Peyer's patch (tissue), 4 donors: ENCODE measurements at places on chromosomes 16 and 17. TPM values are rescaled to one million over a fixed set of nuclear protein-coding genes. Genes with fewer than 3 reads are reported as not detected.

- H3K27ac ChIP-seq, result no peak overlapping the region
- no peaks in the 10 kb centered on the region for H3K27me3 ChIP-seq
- H3K4me3 ChIP-seq, result no peak overlapping the region
- DNase-seq, result no peak
These were observed 252.0 kb upstream of the KIF2B start for GRCh38 chr17:53570731-53571130.

DNA sequence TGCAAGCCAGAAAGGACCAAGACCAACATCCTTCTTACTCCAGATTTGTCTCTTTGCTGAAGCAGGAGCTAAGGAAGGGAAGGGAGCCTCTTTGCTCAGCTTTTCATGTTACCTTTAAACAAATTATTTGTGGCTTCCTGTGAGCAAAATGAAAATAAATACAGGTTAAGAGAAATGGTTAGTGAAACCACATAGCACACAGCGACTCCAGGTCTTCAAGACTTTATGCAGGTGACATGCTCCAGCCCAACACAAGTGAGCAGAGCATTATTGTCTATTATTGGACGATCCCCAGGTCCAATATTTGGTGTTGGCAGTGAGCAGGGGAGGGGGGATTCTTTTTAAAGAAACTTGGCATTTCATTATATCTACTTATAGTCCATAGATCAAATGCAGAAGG, 53.3 kb downstream of the SALL1 start:
- no peak overlapping the region for H3K27ac ChIP-seq
- no peaks in the 10 kb centered on the region for H3K36me3 ChIP-seq
- DNase-seq, result no peak
- no peaks in the 10 kb centered on the region for H3K4me1 ChIP-seq

DNA sequence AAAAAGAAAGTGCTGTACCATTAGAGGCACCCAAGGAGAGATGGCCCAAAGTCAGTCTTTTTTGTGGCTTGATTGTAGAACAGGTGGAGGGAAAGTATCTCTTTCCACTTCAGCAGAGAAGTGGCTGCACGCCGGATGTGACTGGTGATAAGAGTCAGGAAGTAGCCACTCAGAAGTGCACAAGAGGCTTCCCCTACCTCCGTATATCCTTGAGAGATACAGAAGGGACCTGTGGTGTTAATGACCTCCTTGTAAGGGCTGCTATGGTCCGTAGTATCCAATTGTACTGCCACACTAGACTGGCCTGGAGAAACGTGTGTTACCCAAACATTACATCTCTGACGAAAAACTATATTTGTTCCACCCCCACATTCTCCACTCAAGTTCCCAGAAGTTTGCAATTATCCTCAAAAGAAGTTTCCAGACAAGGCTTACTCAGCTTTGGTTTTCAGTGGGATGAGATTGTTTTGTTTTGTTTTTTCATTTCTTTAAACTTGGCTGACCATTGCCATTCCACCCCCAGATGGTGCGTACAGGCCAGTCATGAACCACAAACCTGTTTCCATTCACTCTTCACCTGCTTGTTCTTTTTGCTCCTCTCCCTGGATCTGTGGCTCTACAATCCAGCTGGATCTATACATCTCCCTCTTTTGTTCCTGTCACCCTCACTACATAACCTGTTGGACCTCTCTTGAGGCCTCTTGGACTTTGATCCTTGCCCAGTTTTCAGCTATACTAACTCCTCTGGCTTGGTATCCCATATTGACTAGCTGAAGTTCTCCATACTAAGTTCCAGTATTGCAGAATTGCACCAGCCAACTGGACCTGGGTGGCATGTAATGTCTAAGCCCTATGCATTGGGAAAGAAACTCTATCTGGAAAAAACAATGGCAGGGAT, 20.7 kb upstream of the MED13 start:
- no peaks in the 10 kb centered on the region for H3K36me3 ChIP-seq
- no peak for DNase-seq
- no peaks in the 10 kb centered on the region for H3K27me3 ChIP-seq
- no peak overlapping the region for H3K4me3 ChIP-seq

GRCh38 chr16:71327720-71328119, 30.8 kb upstream of the CALB2 start:
- no peak overlapping the region for H3K4me3 ChIP-seq
- no peaks in the 10 kb centered on the region for H3K36me3 ChIP-seq
- H3K4me1 ChIP-seq, result no peaks in the 10 kb centered on the region
- no peak overlapping the region for H3K27ac ChIP-seq
- DNase-seq, result no peak

DNA sequence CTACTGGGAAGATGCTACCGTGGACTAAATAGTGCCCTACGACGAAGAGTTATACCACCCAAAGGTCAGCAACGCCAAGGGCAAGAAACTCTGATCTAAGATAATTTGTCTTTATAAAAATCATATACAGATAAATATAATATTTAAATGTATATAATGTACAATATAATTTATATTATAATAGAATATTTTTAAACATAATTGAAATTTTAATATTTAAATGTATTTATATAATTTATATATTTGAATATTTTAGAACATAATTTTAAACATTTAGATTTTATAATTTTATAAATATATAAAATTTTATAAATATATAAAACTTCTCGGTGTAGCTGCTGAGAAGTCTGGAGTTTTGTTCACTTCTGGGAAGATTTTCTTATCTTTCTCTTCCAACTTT, 209.2 kb downstream of the FOXL1 start:
- H3K27me3 ChIP-seq, result no peaks in the 10 kb centered on the region
- H3K36me3 ChIP-seq, result no peaks in the 10 kb centered on the region
- H3K4me1 ChIP-seq, result no peaks in the 10 kb centered on the region
- H3K27ac ChIP-seq, result no peak overlapping the region
- H3K4me3 ChIP-seq, result no peak overlapping the region

- H3K27me3 ChIP-seq, result no peaks in the 10 kb centered on the region
- peak overlapping the region; percentile 98 for H3K4me3 ChIP-seq
- peak overlapping the region; percentile 100 for H3K27ac ChIP-seq
- peaks cover 33% of the 10 kb centered on the region for H3K4me1 ChIP-seq
- peaks cover 41% of the 10 kb centered on the region for H3K36me3 ChIP-seq
- peak; percentile 90 for DNase-seq
These were observed 1.4 kb downstream of the EIF5A start for GRCh38 chr17:7308625-7309433.

- peak overlapping the region; percentile 86 for H3K27ac ChIP-seq
- peak overlapping the region; percentile 18 for H3K4me3 ChIP-seq
- no peaks in the 10 kb centered on the region for H3K36me3 ChIP-seq
- H3K4me1 ChIP-seq, result peaks cover 15% of the 10 kb centered on the region
- no peak for DNase-seq
- no peaks in the 10 kb centered on the region for H3K27me3 ChIP-seq
These were observed 11.9 kb downstream of the MCRIP1 start for GRCh38 chr17:81821147-81821546.

PPY gene
- not detected for total RNA-seq

SCNN1G gene
- not detected for total RNA-seq

TBKBP1 gene
- 5.1 TPM for total RNA-seq

GPR139 gene
- not detected for total RNA-seq

ZCCHC14 gene
- 46.6 TPM for total RNA-seq

TPSB2 gene
- 35.6 TPM for total RNA-seq
